ENCODE measurements at places on chromosomes 7 and 10. TPM values are rescaled to one million over a fixed set of nuclear protein-coding genes. Genes with fewer than 3 reads are reported as not detected.

ADAM22 gene
- total RNA-seq: 5.8 TPM

GATA3 gene
- total RNA-seq: 83.4 TPM

PKD2L1 gene
- total RNA-seq: not detected

ITGA8 gene
- not detected for total RNA-seq

LOXL4 gene
- not detected for total RNA-seq

SUN3 gene
- not detected for total RNA-seq

Measured in activated CD8-positive, alpha-beta memory T cell treated with anti-CD3 and anti-CD28 coated beads, Interleukin-2, amount 10 ng/mL, durations not matched to agents 7 days and 5 days (primary cell).